Endothelial cell (in vitro differentiated cells): ENCODE measurements at places on chromosomes 2 and 18.

- DNase-seq, result no peak
Observed at GRCh38 chr2:20771299-20771698, 51.6 kb downstream of the LDAH start.

GRCh38 chr2:128395196-128395595, 76.5 kb upstream of the HS6ST1 start:
- DNase-seq, result no peak

DNA sequence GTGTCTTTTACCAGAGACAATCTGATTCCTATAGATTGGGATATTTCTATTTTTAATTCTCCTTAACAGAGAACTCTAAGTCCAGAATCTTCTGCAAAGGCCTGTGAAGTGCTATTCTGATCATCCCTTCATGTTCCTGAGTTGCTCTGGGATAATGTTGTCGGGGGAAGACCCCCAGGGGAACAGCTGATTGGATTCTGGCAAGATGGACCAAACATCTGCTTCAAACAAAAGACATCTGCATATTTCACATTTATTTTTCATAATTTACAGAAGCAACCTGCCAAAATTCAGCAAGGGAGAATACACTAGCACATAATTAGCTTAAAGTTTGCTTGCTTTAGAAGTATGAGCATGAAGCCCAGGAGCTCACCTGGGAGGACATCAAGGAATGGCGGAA, 116.0 kb upstream of the ETAA1 start:
- no peak for DNase-seq

DNA sequence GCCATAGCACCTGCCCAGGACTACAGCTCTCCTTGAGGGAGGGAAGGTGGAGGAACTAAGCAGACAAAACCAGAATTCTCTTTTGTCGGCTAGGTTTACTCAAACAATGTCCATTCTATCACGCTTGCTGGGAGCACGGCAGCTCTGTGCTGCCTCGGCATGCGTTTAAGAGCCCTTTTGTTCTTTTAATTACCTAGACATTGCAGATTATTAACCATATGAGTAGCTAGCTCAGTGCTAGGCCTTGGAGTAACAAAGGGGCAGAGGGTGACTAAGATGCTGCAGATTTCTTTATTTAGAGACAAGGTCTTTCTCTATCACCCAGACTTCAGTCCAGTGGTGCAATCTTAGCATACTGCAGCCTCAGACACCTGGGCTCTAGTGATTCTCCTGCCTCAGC, 11.1 kb downstream of the MSGN1 start:
- no peak for DNase-seq

- no peak for DNase-seq
Observed at GRCh38 chr18:35753306-35753910, 171.9 kb downstream of the GALNT1 start.

DNA sequence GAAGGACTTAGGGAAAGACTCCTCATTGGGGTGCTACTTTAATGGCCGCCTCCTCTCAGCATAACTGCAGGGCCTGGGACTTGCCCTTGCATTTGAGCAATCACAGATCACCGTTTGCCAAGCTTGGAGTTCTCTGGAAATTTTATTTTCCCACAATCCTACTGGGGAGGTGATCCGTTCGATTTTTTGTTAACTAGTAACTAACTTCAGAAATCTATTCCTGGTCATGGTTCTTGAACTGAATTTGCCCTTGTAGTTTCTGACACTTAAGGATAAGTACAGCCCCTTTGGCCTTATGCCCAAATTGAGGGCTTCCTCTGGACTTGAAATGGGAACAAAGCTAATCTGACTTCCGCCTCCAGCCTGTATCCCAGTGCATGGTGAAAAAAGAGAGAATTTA, 60.5 kb upstream of the ST3GAL5 start:
- no peak for DNase-seq

DNA sequence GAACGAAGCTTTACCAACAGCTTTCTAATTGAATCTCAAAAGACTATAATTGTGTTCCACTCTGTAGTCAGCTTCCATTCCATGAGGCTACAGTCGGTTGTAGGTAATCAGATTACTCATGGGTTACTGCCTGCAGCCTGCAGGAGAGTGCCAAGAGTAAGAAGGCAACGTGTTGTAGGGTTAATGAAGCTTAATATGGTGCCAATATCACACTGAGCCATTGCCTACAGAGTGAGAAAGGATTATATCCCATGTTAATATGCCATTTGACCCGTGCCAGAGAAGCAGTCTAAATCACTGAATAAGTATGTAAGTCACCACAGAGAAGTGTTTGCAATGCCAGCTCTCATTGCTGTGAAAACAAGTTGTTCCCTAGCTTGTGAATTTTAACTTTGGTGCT, 734.5 kb upstream of the ACVR2A start:
- DNase-seq, result no peak

- no peak for DNase-seq
Observed at GRCh38 chr2:187918996-187919821, 365.0 kb upstream of the TFPI start.

DNA sequence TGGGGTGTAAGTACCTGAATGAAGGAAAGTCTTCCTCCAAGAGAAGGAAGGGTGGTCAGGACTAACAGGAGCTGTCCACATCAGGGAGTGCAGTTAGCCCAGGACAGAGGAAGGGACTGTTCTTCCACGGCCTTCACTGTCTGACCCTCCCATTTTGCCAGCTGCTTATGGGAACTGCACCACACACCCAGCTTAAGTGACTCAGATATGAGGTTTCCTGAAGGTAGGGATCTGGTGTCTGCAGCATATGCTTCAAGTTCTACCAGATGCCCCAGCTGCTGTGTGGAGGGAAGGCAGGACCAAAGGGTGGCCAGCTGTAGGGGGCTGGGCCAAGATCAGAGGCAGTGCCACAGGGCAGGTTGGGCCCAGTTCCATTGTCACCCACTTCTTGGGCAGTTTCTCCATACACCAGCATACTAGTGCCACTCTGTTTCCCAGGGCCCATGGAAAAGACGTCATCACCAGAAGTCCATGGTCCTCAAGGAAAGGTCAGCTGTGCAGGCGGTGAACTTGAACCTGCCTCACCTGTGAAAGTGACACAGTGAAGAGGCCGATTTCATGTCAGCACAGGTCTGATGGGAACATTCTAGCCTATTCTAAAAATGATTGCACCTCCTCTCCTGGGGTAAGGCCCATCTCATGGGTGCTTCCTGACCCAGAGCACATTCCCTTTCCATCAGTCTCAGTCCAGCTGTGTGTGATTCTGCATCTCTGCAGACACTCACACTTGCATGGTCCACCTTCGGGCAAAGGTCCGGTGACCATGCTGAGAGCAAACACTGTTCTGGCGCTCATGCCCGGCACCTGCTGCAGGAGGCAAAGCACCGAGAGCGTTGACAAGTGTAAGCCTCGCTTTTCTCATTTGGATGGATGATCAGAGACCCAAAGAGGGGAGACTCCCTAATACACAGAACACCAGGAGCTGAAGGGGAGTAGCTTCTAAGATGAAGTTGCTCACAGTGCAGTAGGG, 68.0 kb downstream of the ACAA2 start:
- DNase-seq, result no peak

- no peak for DNase-seq
Observed at GRCh38 chr2:71669628-71670429, 216.5 kb downstream of the DYSF start.

- no peak for DNase-seq
Observed at GRCh38 chr2:145383961-145384360, 864.0 kb upstream of the ZEB2 start.
